SHP77 (cell line): ENCODE measurements at places on chromosomes 4 and X.

GRCh38 chr4:108540536-108540935 is 79.8 kb upstream of the RPL34 start:
- no peak for DNase-seq

DNA sequence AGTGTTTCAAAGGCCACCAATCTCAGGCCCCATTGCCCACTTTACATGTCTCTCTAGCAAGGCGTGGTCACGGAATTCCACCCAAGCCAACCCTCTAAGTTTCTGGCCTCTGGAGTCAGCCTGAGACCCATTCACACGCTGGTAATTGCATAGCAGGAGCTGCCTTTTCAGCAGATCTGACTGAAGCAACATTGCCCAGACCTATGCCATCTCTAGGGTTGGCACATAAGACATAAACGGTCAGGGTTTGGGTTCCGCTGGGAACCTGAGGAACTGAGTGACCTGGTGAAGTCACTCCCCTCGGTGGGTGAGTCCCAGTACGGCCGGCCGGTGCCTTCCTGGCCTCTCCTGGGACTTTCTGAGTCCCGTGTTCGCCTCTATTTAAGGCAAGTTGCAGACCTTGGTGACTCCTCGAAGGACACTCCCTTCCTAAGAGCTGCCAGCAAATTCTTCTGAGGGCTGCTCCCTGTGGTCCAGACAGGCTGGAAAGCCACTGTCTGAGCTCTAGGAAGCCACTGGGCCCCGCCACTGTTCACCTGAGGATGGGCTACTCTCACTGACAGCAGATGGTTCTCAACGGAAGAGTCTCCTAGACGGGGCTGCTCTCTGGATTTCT is 15.9 kb downstream of the CTAG1A start:
- no peak for DNase-seq

GRCh38 chrX:129749069-129749468 is 10.3 kb downstream of the XPNPEP2 start:
- no peak for DNase-seq

- DNase-seq = no peak
Observed at GRCh38 chr4:114599903-114600552, 1.4 kb downstream of the UGT8 start.

GRCh38 chr4:15649914-15650545 is 5.1 kb downstream of the FBXL5 start:
- peak; percentile 40 for DNase-seq

- DNase-seq = no peak
Observed at GRCh38 chrX:16077811-16078210, 45.6 kb upstream of the GRPR start.

DNA sequence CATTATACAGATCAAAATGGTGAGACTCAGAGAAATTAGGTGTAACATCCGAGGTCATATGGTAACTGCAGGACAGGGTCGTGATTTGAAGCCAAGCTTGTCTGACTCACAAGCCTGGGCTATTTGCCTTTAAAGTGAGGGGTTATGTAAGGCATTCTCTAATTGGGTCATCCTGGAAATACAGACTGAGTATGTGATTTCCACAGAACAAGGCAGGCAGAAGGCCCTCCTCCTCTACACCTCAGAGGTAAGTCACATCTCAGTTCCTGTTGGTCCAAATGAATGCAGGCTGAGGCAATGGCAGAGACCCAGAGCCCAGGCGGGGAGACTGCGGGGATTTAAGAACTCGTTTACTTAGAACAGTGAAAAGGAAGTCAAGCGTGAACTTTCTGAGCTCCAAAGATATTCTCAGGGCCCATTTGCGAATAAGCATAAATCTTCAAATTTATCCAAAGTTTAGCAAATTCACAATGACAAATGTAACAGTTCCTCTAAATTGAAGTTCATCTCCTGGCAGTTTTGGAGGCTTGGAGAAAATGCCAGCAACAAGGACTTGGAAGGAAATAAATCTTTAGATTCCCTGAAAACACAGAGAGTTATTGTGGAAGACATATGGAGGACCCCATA is 153.3 kb downstream of the LDB2 start:
- no peak for DNase-seq

DNA sequence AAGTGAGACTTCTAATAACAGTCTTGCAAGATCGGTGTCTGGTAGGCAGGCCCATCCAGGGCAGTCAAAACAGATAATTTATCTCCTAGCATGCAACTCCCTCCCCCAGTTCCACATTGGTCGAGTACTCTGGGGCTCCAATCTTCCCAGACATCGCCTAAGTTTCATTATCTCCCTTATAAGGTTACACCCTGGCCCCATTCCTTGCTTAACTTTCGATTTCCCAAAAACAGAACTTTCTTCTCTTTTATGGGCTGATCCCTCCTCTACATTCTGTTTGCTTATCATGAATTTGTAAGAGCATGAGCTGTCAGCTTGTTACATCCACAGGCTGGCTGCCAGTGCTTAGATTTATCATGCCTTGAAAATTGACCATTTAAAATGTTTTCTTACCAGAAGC is 471.3 kb downstream of the TECRL start:
- DNase-seq = no peak

DNA sequence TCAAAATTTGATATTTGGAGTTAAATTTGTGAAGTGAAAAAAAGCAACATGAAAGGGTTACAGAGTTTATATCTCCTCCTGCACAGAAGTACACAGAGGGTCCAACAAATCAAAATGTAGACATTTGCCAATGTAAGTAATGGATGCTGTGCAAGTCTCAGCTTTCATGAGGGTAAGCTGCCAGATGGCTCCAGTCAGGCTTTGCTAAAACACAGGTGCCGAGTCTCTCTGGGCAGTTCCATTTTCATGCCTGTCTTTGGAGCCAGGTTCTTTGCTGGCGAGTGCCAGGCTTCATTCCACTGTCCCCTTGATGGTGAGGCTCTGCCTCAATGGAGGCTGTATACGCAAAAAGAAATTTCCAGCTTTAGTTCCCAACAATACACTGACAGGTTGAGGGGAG is 27.9 kb downstream of the SLC4A4 start:
- DNase-seq = no peak

DNA sequence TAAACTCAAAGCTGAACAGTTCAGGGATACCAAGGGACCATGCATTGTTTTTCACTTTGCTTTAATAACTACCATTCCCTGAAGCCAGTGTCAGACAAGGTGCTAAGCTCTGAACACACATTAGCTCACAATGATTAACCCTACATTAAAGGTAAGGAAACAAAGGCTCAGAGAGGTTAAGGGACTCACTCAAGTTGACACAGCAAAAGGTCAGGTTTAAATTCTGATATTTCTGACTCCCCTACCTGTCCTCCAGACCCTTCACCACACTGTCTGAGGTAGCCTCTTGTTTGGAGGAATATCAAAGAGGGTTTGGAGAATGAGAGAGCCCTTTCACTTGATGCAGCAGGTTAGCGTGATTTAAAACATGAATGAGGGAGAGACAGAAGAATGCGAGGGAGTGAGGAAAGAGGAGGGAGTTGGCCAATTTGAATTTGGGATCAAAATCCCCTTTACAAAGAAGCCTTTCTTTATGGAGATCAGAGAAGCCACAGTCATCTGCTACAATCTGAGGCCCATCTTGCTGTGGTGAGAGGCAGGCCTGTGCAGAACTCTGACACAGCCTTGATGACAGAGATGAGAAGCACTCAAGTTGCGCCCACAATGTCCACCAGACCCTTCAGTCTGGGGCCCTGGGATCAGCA is 103.5 kb downstream of the FHDC1 start:
- no peak for DNase-seq

GRCh38 chrX:40945361-40945713 is 139.9 kb upstream of the USP9X start:
- DNase-seq = no peak

GRCh38 chr4:8838296-8838960 is 33.2 kb downstream of the HMX1 start:
- DNase-seq = no peak

- DNase-seq = no peak
Observed at GRCh38 chr4:95549246-95550114, 707 bp upstream of the UNC5C start.

- no peak for DNase-seq
Observed at GRCh38 chr4:83603129-83603528, 67.2 kb downstream of the GPAT3 start.

- DNase-seq = no peak
Observed at GRCh38 chr4:20592663-20593062, 107.6 kb upstream of the PACRGL start.

DNA sequence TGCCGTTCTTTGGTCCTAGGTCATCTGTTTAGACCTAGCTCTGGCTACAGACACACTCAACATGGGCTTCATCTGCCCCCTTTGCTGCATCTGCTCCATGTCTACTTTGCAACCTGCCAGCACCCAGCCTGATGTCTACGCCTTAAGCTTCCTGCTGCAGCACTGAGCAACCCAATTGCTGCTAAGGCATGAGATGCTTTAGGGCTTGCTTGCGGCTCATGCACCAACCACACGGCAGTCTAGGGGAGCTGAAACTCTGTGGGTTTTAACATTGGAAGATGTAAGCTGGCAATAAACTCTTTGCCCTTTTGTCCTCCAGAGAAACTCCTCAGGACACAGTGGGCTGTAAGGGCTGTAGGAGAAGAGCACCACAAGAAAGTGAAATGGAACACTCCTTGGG is 11.7 kb upstream of the CLNK start:
- DNase-seq = no peak

GRCh38 chrX:103533511-103534216 is 14.4 kb upstream of the RAB40A start:
- peak; percentile 23 for DNase-seq

- no peak for DNase-seq
Observed at GRCh38 chrX:131704136-131704695, 160.3 kb downstream of the OR13H1 start.

DNA sequence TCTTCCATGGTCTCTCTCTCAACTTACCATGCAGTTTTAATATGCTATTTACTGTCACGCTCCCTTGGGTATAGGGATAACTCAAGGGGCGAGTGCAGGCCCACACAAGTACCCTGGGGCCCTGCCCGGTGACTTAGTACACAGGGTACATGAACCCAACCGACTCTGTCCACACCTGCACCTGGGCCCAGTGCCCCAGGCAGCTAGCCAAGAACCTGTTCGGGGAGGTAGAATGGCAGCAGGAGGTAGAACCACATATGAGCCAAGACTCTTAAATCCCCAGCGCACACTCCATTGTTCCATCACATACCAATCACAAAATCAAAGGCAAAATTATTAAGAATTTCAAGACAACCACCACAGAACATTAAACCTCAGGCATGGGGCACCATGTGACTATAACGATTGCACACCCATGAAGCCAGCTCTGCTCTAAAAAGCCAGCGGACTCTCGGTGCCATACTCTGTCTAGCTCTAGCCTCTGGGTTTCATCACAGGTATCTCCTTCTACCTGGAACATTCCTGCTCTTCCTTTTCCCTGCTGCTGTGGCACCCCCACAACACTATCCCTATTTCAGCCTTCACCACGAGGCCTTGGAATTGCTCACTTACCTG is 14.6 kb downstream of the PHF8 start:
- DNase-seq = no peak

GRCh38 chr4:47490550-47490949 is 5.5 kb downstream of the ATP10D start:
- DNase-seq = no peak

DNA sequence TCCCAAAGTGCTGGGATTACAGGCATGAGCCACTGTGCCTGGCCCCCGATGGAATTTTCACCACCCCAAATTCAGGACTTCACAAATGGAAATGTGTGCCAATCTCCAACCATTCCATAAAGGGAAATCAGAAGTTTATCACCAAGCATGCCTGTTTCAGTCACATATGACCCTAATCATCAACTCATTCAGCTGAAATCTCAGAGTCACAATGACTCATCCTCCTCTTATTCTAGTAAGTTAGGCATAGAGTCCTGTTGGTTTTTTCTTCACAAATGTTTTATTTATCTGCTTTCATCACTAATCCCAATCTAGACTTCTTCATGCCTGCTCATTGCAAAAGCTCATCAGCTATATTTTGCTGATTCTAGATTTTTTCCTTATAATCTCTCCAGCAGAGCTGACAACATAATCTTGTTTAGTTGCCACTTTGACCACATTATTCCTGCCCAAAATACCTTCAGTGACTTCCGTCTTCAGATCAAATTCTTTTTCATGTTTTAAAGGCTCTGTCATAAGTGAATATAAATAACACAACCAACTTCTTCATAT is 83.3 kb downstream of the SLC7A11 start:
- no peak for DNase-seq

DNA sequence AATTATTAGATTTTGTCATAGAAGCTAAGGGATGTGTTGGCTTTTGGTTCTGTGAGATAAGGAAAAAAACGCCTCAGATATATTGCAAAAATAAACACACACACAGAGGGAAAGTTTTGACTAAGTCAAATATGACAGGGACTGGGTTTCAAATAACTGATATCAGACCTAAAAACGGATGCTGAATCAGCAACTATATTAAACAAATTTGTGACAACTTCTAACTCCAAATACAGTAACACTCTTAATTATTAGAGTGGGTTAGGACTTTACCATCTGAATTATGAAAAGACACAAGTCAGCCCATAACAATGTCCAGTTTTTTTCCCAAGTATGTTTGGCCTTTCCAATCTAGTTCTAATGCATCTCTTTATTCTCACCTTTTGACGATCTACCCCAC is 2693.1 kb downstream of the ARAP2 start:
- DNase-seq = no peak

DNA sequence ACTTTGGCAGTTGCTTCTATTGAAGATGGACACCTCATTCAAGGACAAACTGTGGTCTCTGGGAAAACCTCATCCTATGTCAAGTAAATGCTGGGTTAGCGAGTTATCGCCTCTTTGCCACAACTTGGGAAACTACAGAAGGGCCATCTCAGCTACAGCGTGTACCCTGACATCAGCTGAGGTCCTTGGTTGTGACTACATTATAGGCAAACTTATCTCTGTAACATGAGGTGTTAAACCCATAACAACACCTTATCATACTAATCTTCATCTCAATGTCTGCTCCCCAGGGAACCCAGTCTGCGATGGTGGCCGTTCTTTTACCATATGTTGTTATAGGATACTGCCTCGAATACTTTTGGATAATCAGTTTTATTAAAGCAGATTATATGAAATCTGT is 1862.7 kb downstream of the STIM2 start:
- DNase-seq = no peak

- DNase-seq = no peak
Observed at GRCh38 chr4:24260923-24261564, 323.3 kb downstream of the DHX15 start.

DNA sequence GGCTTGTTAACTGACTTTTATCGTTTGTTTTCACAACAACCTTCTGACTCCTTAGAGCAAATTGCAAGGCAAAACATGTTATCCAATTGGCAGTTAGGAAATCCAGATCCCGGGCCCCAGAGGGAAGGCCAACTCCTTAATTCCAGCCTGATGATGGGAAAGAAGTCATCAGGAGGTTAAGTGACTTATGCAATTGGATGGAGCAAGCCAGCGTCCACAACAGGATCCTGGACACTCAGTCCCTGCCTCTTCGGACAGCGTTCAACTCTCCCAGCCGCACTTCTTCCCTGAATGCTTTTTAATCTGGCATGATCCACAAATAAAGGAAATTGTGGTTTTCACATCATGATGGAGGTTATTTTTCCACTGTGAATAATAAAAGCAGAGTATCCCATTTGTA is 310.1 kb downstream of the RAB28 start:
- no peak for DNase-seq
